Activated CD4-positive, CD25-positive, alpha-beta regulatory T cell (primary cell): ENCODE measurements at places on chromosomes 13 and 19.
A peak's percentile ranks its signal among the peaks of the same experiment; 100 is the strongest.

GRCh38 chr13:30978981-30979956 lies 46.8 kb downstream of the TEX26 start:
- DNase-seq: peak; percentile 3

- no peak for DNase-seq
Observed at GRCh38 chr19:14418856-14419105, 360 bp downstream of the DDX39A start.

- no peak for DNase-seq
Observed at GRCh38 chr13:37640499-37640898, 41.9 kb upstream of the POSTN start.

DNA sequence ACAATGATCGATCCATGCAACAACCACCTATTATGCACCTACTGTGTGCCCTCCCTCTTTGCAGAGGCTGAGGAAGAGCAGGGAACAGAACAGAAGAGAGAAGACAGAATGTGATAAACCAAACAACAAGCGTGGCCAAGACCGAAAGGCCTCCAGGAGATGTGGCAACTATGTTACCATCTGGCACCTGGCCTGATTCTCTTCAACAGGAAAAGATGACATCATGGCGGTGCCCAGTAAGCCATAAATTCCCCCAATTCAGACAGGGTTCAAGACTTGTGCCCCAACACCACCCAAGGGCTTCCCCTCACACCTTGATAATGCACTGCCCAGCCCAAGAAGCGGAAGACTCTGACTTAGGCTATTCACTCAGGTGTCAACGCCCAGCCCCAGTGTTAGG lies 44.3 kb downstream of the SLC7A1 start:
- no peak for DNase-seq

DNA sequence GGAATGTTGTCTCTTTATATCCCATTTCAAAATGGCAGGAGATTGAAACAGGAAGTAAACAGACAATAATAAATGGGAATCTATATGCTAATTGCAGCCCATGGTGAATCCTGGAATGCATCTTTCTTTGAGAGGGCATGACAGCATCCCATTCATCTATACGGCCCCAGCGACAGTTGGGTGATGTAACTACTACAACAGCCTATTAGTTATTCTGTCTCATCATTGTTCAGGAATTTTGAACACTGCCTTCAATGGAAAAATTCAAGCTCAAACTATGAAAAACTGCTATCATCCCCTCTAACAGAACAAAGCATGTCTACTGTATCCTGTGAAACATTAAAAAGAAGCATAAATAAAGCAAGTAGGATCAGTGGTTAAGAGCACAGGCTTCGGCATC lies 262.1 kb downstream of the DCT start:
- DNase-seq: no peak

DNA sequence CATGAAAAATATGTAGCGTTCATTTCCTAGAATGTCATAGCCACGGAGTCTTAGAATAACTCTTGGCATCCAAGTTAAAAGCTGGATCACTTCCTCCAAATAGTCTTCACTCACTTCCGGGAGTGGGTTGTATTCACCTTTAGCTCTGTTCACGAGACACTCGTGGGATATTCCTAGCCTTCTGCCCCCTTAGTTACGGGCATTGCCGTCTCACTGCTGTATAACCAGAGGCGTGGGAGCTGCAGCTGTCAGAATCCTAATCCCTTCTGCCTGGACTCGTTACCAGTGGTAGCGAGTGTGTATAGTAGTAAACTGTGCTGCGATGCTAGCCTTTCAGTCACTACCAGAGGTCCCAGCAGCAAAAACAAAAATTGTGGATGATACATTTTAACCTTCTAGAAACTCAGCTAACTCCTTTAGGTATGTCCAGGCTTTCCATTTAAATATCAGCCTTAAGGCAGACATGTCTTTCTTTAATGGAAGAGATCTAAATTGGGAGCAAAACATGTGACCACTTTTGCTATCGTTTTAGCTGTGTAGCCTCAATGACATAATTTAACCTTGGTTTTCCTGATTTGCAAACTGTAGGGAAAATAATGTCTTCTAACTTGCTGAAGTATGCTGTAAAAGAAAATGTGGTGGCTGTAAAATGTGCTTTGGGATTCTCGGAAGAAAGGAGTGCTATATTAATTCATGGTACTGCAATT lies 34.1 kb downstream of the ERCC5 start:
- DNase-seq: no peak

DNA sequence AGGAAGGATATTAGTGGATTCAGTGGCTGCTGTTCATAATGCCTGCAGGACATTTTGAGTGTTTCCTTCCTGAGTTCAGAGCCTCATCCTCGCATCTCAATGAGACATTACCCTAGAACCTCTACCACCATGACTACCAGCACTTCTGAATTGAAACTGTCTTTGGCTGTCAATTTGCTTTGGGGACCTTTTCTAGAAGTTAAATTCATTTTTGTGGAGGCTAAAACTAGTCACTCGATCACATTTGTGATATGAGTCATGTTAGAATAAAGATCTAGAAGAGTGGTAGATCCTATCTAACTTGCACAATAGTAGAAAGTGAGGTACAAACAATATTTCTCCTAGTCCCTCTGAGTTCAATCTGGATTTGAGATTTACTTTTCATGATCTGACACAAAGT lies 124.9 kb downstream of the KCNRG start:
- DNase-seq: no peak

DNA sequence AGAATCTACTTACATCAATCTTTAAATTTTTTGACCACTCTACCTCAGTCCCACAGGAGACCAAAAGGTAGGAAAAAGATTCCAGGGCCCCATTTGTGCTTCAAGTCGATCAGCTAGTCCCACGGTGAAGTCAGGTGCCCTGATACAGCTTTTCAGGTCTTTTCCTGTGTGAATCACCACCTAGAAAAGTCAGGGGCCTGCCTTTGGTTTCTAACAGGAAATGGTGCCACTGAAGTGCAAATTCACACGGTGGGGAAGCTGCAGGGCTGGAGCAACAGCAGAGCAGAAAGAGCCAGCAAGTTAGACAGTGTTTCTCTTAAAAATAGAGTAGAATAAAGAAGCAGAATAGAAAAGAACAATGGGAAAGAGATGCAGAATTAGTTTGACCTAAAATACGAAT lies 107.5 kb downstream of the KLF12 start:
- peak; percentile 34 for DNase-seq

GRCh38 chr19:3644351-3645066 lies 17.9 kb upstream of the CACTIN start:
- no peak for DNase-seq

DNA sequence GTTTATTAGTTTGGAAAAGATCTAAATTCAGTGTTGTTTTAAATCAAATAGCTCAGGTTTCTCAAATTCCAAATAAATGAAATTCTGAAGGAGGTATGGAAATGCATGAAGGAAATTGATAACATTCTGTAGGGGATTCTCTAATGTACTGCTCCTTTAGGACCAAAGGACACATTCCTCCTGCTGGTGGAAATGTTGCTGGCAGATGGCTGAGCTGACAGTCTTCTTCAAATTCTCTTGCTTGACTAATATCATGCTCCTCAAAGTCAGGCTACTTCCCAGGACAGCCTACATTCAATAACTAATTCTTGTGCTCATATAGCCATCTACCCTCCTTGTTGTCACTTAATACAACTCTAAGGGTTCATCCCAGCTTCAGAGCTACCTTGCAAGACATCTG lies 1118.5 kb downstream of the PCDH9 start:
- no peak for DNase-seq

- no peak for DNase-seq
Observed at GRCh38 chr13:86438034-86438433, 638.8 kb upstream of the SLITRK6 start.

GRCh38 chr19:3370728-3371591 lies 4.6 kb downstream of the NFIC start:
- DNase-seq: no peak

- no peak for DNase-seq
Observed at GRCh38 chr13:74966814-74967424, 515.0 kb downstream of the TBC1D4 start.
